Stimulated activated CD4-positive, alpha-beta T cell treated with anti-CD3 and anti-CD28 coated beads, Interleukin-2, amount 100 ng/mL, for 24 hours (primary cell): ENCODE measurements at places on chromosomes 4 and X.

- no peak for DNase-seq
Observed at GRCh38 chr4:145860446-145860845, 78.2 kb downstream of the ZNF827 start.

GRCh38 chr4:101183221-101183620 is 164.1 kb downstream of the PPP3CA start:
- DNase-seq = no peak

GRCh38 chr4:148074462-148074861 is 342.6 kb downstream of the ARHGAP10 start:
- DNase-seq = no peak

DNA sequence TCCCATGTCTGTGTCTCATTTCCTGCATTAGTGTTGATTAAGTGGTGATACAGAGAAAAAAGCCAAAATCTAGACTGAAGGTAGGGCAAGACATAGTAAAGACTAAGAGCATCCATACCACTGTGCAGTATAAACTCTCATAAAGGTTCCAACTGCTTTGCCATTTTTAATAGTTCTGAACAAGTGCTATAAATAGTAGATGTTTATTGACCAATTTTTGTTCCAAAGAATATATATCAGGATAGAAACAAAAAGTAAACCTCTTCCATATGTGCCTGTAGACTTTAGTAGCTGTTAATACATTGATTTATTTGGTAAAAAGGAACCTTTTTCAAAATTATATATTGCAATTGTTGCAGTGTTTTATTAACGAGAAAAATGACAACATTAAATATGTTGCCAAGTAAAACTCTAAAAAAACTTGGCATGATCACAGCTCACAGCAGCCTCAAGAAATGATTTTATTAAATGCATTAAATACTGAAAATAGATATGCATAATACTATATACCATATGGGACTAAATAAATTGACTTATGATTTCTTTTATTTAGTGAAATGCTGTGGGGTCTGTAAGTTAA is 22.3 kb upstream of the AASDH start:
- DNase-seq = no peak

DNA sequence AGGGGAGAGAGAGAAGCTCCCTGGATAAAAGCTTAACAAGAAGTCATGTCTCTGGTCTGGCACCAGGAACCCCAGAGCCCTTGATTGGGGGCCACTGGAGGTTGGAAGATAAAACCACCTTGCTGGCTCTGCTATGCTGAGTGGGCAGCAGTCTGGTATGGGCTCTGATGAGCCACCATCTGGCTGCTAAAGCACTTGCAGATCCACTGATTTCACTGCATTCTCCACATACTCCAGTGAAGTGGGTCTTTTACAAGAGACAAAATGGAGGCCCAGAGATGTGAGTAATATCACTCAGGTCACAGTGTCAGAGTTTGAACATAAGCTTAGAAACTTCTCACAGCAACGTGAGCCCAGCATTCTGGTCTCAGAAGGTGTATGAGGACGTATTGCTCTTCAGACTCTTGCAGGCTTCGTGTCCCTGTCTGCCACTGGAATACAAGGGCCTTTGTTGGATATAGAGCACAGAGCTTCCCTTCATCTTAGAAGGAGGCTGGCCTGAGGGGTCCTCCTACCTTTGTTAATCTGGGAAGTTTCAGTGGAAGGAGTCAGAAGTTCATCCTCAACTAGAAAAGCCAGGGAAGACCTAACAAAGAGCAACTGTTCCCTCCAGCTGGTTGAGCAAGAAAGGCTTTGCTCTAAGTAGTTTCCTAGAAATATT is 11.8 kb downstream of the CLDN2 start:
- no peak for DNase-seq

- DNase-seq = no peak
Observed at GRCh38 chr4:6687947-6688878, 5.5 kb upstream of the S100P start.

- no peak for DNase-seq
Observed at GRCh38 chrX:38968344-38969216, 167.3 kb downstream of the MID1IP1 start.

- DNase-seq = no peak
Observed at GRCh38 chr4:147310312-147310711, 170.6 kb upstream of the EDNRA start.

DNA sequence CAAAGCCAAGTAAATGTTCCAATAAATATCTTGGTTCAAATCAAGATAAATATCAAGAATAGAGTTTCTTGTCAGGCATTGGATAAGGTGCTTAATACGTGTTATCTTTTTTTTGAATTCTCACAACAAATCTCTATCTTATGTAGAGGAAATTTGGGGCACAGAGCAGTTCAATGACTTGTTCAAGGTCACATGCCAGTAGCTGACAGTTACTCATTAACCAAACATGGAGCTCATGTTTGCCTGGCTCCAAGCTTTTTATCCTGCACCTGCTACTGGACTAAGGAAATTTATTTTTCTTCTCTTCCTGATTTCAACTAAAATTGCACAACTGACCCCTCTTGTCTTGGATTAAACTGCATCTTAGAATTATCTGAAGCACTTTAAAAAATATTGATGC is 76.3 kb downstream of the ATP10D start:
- DNase-seq = no peak
